ENCODE measurements at places on chromosomes 5 and 9.

DNA sequence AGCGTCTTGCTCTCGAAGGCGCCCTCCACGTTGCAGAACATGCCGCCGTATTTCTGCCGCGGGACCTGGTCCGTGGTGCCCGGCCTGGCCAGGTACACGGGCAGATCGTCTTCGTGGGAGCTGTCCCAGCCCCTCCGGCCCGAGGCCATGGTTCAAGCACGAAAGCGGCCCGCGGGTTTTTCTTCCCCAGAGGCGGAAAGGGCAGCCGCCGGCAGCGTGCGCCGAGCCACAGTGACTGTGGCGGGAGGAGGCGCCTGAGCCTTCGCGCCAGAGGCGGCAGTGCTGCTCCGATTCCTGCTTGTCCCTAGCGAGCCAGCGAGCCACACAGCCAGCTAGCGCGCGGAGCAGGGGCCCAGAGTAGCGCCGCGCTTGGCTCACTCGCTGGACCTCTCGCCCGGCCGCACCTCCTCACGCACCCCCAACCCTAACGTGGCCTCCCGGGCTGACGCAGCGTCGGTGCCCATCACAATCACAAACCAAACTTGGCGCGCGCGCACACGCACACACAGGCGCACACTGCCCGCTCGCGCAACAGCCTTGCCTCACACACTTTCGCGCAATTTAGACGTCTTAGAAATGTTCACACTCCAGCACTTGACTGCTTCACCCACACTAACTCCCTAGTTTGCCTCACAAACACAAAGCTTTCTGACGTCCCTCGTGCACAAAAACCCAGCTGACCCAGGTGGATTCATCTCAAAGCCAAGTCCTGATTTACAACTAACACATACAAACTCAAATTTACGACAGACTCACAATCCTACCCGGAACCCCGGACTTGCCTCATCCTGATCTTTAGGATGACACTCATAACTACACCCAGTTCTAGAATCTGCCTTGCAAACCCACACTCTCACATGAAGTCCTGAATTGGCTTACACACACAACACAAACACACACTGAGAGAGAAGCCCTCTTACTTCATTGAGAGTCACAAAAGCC, at the start of gene DPYSL3:
TSS of gene DPYSL3 (minus strand) at position 359 of the 942 bp plus-strand sequence. CDS start at position 149, 210 bp downstream.
- no peak for DNase-seq

GRCh38 chr5:56147659-56148230, 85.4 kb downstream of the ANKRD55 start:
- no peak for DNase-seq

DNA sequence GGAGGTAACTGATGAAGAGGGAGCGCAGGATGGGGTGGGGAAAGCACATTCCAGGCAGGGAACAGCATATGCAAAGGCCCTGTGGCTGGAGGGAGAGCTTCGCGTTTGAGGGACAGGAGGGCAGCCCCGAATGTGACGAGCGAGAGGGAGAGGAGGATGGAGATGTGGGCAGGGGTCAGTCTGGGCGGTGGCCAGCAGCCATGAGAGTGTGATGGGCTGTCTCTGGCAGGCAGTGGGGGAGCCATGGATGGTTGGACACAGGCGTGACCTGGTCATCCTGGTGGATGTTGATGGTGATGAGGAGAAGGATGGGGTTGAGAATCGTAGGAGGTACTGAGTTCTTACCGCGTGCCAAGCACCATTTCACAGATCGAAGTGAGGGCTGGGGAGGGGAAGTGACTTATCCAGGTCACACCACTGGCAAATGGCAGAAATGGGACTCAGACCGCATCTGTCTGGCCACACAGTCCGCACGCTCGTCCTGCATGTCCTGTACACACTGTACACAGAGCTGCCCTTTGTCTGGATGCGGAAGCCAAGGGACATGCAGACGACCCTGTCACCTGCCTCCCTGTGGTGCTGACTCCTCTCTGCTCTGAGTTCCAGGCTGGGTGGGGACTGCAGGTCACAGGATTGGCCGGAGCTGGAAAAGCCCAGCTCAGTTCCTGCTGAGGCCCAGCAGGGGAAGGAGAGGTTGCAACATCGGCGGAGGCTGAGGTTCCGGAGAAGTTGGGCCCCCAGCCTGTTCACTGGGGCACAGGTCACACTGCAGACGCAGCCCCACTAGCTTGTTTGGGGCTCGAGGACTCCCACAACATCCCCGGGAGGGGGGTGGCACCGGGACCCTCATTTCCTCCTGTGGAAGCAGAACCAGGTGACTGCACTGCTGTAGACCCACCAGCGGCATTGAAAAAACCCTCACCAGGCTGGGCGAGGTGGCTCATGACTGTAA, 165.6 kb upstream of the IER5L start:
- no peak for DNase-seq

GRCh38 chr5:138444774-138445546, 6.1 kb downstream of the REEP2 start:
- no peak for DNase-seq
